NCI-H1417 treated with DMSO at 0.1 percent for 48 hours (cell line): ENCODE measurements at places on chromosomes 7 and 10.

DNA sequence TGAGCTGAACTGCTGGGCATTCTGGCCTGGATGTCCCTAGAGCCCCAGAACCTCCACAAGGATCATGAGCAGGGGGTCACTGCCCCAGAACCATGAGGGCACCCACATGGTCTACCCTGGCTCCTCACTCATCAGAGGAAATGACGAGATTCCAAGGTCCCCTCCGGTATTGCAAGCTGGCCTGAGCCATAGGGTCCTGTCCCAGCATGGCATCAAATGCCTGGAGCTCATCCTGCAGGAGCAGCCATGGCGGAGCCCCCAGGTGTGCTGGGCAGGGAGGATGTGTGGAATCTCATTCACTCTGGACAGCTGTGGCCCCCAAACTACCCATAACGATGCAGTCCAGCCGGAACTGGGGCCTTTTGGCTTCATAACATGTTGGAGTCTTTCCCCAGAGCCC lies 66.6 kb upstream of the ANTXRL start:
- no peak for DNase-seq

GRCh38 chr10:72162978-72163377 lies 52.8 kb upstream of the ANAPC16 start:
- DNase-seq = no peak

DNA sequence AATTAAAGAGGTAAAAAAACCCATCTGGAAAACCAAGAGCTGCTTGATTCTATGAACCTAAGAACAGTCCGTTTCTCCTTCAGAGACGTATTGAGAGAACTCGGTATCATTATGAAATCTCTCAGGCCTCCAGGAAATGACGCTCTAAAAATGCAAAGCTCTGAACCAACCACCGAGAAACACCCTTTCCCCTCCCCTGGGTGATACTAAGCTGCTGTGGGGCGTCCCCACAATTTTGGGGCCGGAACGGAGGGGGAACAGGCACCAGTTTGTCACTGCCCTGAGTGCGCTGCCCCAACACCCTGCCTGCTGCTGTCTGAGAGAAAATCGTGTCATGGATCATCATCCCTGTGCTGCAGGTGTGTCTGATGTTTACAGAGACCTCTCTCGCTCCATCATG lies 509.5 kb downstream of the DNAJB6 start:
- no peak for DNase-seq

GRCh38 chr7:26083113-26083512 lies 68.9 kb upstream of the NFE2L3 start:
- no peak for DNase-seq

GRCh38 chr10:3652886-3653285 lies 132.1 kb downstream of the KLF6 start:
- no peak for DNase-seq

GRCh38 chr7:81002421-81002820 lies 83.6 kb upstream of the SEMA3C start:
- no peak for DNase-seq

- no peak for DNase-seq
Observed at GRCh38 chr7:40418983-40419382, 284.2 kb downstream of the SUGCT start.

DNA sequence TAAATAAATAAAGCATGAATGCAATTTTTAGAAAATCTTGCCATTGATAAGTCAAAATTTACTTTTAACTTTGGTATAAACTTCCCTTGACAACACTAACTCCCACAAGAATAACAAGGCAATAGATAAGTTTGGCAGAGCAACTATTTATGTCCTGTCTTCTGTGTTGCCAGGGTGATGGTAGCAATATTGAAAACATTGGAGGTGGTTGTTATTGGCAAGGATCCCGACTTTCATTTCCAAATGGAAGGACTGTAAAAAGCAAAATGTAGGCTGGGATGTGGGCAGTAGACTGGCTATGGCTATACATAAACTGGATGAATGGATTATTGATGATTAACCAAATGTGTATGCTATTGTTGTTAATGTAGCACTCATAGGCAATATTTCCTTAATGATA lies 134.9 kb upstream of the CACNA2D1 start:
- DNase-seq = no peak

DNA sequence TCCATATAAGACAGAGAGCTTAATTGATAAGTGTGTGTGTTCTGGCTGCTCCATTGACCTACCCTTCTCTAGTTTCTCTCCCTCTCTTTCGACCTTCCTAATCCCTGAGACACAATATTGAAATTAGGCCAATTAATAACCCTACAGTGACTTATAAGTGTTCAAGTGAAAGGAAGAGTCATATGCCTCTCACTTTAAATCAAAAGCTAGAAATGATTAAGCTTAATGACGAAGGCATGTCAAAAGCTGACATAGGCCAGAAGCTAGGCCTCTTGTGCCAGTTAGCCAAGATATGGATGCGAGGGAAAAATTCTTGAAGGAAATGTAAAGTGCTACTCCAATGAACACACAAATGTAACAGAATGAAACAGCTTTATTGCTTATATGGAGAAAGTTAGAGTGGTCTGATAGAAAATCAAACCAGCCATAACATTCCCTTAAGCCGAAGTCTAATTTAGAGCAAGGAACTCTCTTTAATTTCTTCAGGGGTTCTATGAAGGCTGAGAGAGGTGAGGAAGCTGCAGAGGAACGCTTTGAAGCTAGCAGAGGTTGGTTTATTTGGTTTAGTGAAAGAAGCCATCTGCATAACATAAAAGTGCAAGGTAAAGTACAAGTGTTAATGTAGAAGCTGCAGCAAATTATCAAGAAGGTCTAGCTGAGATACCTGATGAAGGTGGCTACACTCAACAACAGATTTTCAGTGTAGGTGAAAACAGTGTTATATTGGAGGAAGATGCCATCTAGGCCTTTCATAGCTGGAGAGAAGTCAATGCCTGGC lies 53.8 kb downstream of the ST7 start:
- DNase-seq = no peak

GRCh38 chr10:97905276-97905675 lies 55.6 kb downstream of the GOLGA7B start:
- DNase-seq = no peak

GRCh38 chr7:82384051-82384464 lies 59.5 kb downstream of the CACNA2D1 start:
- DNase-seq = no peak

- no peak for DNase-seq
Observed at GRCh38 chr7:122561326-122561725, 137.6 kb downstream of the RNF133 start.

DNA sequence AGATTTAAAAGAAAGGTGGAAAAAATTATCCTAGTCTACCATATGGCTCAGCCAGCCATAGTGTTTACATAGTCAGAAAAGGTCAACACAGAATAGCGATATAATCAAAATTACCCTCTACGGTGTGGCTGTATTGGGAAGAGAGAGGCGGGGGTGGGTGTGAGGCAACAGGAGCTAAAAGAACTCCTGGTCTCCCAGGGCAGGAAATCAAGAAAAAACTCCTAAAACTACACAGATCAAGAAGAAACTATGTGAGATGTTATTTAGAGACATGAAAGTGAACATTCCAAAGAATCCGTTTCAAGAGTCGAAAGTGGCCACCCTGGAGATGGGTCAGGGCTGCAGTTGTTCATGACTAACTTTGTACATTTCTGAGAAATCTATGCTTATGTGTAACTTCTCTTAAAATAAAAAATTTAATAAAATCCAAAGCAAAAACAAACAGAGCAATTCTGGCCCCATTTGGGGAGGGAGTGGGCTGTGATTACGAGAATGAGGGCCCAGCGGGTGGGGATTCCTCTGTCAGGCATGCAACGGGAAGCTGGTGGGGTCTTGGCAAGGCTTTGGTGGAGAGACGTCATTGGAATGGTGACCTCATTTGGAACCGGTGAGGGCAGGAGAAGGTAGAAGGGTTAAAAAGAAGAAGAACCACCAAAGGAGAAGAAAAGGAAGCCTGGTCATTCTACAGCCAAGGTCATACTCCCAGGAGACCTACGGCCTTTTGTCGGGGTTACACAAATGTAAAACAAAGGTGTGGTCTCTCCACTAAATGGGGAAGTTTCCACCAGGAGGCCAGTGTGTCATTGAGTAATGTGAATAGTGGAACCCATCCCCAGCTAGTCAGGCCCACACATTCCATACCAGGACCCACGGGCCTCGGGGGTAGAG lies 71.2 kb upstream of the DUSP5 start:
- no peak for DNase-seq

- DNase-seq = no peak
Observed at GRCh38 chr10:101284101-101284743, 55.0 kb upstream of the LBX1 start.

DNA sequence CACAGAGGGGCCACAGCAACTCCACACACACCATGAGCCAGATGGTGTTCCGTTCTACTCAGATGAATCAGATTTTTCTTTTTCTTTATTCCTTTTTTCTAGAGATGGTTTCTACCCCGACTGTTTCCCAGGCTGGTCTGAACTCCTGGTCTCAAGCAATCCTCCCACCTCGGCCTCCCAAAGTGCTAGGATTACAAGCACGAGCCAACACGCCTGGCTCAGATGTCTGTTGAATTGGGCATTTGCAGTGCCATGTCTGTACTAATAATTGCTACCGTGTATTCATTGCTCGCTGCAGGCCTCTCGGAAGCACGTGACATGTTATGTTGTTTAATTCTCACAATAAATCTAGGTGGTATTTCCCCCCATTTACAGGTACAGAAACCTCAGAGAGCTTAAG lies 67.2 kb downstream of the RABGEF1 start:
- no peak for DNase-seq

- no peak for DNase-seq
Observed at GRCh38 chr7:44978511-44979366, at the start of gene MYO1G. TSS of gene MYO1G (minus strand) at chr7:44979015. CDS start at chr7:44978961, 54 bp downstream.

GRCh38 chr7:105718511-105718925 lies 137.2 kb upstream of the EFCAB10 start:
- no peak for DNase-seq

GRCh38 chr7:37218956-37219355 lies 229.7 kb downstream of the ELMO1 start:
- DNase-seq = no peak

GRCh38 chr10:7890781-7891180 lies 72.5 kb downstream of the TAF3 start:
- DNase-seq = no peak

DNA sequence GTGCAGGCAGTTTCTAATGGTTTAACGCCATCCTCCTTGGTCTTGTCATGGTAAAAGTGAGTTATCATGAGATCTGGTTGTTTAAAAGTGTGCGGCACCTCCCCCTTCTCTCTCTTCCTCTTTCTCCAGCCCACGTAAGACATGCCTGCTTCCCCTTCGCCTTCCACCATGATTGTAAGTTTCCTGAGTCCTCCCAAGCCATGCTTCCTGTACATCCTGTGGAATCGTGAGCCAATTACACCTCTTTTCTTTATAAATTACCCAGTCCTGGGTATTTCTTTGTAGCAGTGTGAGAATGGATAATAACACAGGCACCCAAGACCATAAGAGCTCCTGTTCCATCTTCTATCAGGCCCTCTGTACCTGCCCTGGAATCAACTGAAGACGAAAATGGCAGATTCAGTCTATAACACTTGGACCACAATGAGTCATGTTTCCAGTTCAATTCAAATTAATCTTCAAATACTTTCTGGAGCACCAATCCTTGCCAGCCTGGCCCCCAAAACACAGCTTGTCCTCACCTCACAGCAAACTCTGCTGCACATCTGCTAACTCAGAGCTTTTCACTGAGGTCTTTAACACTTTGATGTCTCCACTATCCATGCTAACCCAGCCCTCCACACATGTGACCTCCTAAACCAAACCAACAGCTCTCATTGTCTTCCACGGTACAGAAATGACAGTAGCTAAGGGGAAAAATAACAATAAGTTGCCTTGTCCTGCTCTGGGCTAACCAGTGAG lies 73.2 kb downstream of the SFMBT2 start:
- no peak for DNase-seq

DNA sequence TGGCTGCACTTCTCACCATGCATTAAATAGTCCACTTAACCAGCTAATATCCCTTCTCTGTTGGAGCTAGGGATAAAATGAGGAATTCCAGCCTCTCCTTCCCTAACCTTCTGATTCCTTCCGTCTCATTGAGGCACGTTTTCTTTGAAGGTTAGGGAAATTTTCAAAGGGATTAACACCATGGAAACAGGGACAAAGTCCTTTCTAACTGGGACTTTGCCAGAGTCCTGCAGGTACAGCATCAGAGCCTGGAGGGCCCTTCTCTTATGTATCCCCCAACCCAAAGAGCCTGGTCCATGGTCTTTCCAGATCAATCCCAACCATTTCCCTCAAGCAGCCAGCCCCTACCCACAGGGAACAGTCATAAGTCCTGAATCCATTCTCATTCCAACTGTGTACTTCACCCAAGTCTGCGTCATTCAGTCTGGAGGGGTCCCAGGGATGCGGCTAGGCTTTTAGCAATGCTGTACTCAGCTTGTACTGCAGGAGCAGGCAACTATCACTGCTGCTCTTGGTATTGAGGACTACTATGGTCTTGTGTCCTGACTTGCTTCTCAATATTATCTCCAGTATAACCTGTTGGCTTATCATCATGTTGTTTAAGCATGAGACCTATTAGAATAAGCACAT lies 34.6 kb upstream of the CROT start:
- no peak for DNase-seq

DNA sequence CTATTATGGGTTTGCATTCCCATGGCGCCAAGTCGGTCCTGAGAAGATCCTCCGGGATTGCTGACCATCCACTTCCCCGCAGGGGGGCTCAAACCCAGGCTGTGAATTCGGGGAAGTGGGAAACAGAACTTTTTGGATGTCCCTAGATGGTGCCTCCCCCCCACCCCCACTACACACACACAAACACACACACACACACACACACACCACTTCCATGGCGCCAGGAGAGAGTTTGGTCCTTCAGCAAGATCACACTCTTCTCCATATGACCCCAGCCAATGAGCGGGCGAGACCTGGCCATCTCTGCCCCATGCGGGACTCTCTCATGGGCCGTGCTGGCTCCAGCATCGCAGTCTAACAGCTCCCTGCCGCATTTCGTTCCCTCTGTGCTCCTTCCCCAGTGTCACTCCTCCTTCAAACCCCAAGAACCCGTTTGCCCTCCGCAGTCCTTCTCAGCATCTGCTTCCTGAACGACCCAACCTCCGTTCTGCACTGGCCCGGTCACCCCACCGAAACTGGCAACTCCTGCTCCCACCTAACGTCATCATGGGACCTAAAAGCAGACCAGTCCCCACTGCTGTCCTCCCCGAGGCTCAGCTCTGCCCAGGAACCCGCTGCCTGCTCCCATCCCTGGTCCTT lies 32.1 kb upstream of the TNRC18 start:
- no peak for DNase-seq

- no peak for DNase-seq
Observed at GRCh38 chr7:51158211-51158610, 158.4 kb downstream of the COBL start.
